ACHN (cell line): ENCODE measurements at places on chromosomes 12 and 14.

DNA sequence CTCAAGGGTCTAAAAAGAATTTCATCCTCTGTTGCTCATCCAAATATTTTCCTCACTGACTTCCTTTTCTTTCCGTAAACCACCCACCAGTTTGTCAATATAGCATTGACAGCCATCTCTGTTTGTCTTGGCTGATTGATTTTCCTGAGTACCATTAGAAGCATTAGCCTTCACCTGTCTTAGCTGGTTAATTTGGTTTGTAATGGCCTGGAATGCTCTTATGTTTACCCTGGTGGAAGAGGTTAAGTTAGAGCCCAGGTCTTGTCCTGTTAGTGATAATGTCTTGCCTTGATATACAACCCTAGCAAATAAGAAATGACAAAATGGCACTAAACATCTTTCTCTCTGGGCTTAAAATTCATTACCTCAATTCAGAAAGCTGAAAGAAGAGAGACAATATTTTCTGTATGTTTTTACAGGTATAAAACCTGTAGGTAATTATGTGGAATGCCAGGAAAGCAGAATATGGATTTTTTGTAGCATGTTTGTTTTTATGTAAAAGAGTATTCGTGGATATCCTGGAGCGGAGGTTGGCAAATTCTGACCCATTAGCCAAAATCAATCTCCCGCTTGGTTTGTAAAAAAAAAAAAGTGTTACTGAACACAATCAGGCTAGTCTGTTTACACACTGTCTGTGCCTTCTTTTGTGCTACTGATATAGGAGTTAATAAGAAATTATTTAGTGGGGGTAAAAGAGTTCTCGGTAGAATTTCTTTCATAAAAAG is 224.4 kb upstream of the DAAM1 start:
- DNase-seq: no peak

DNA sequence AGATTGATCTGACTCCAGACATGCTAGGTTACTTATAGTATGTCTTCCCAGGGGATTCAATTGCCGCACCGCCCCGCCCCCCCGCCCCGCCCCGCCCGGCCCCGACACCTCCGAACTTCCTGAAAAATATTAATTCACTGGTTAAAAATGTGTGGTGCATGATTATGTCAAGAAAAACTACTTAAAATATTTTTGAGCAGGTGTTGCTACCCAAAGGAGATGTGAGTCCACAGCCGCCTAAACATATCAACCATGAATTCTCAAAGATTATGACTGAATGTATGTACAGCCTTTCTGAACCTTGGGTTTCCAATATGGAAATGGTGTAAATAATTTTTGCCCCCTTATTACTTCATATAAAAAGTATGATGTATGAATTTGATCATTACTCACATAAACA is 2.7 kb upstream of the RIMKLB start:
- no peak for DNase-seq

- DNase-seq: peak; percentile 27
These were observed 4.0 kb downstream of the FBXL14 start for GRCh38 chr12:1590221-1590979.

DNA sequence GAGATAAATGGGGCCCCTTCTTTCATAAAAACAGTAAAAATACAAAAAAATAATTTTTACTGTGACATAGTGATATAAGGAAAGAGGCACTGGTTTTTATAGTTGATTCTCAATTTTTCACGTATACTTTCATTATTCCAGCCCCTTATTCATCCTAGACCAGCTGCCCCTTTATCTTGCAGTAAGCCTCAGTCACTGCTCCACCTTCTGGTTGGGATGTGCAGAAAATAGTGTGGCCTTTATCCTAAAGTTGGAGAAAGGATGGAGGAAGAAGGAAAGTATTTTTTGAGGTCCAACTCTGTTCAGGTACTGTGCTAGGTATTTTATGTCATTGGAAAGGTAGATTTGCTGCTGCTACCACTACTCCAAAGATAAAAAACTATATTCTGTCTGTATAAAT is 172.7 kb downstream of the ANO6 start:
- DNase-seq: peak; percentile 67

- DNase-seq: no peak
These were observed 113.0 kb downstream of the TMEM30B start for GRCh38 chr14:61168141-61168540.

- DNase-seq: no peak
These were observed 65.1 kb downstream of the DIP2B start for GRCh38 chr12:50569876-50570275.

DNA sequence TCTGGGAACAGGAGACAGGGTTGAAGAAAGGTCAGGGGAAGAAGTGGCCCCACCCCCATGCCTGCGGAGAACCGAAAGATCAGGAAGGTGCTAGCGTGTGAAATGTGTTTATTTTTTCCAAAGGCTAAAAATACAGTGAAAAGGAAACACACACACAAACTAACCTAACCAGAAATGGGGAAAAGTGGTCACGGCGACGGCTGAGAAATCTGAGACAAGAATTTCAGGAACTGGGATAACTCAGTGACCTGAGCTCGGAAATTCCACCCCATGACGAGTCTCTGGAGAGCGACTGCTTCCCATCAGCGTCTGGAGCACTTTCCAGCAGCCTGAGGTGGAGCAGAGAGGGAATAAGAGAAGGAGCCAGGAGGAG is 16.6 kb upstream of the RND1 start:
- DNase-seq: no peak

- DNase-seq: peak; percentile 50
These were observed 34.9 kb upstream of the CERS5 start for GRCh38 chr12:50201987-50202521.
